ENCODE measurements at places on chromosomes 3 and 15. TPM values are rescaled to one million over a fixed set of nuclear protein-coding genes. Genes with fewer than 3 reads are reported as not detected.

Gene RLBP1
- total RNA-seq = 0.13 TPM

Gene CCDC80
- total RNA-seq = 54.2 TPM

Gene KBTBD13
- total RNA-seq = not detected

Gene P2RY1
- total RNA-seq = 0.56 TPM

Gene THRB
- total RNA-seq = 1.1 TPM

Gene RYR3
- total RNA-seq = 0.07 TPM

Gene C3orf22
- total RNA-seq = not detected

Gene BCHE
- 1.0 TPM for total RNA-seq

Gene TGM5
- total RNA-seq = not detected

Gene ANKRD34C
- not detected for total RNA-seq

Gene IL17RE
- 1.9 TPM for total RNA-seq

Gene GASK1A
- total RNA-seq = not detected

Gene PLA1A
- 0.25 TPM for total RNA-seq

Gene TRAK1
- 15.3 TPM for total RNA-seq

Gene GRM2
- 0.14 TPM for total RNA-seq

Gene ALG1L2
- not detected for total RNA-seq

Gene LEKR1
- 0.63 TPM for total RNA-seq

Gene PRICKLE2
- total RNA-seq = 2.5 TPM

Gene FILIP1L
- total RNA-seq = 0.29 TPM

Gene SETD2
- total RNA-seq = 28.6 TPM

Gene PLOD2
- total RNA-seq = 67.2 TPM

Gene SAMMSON
- total RNA-seq = not detected

Gene MCTP2
- total RNA-seq = not detected

Gene LMAN1L
- not detected for total RNA-seq

Gene SLC6A6
- 72.1 TPM for total RNA-seq

Gene FOXB1
- not detected for total RNA-seq

Gene AMT
- 0.38 TPM for total RNA-seq

Gene EDEM1
- 18.2 TPM for total RNA-seq

Gene ATP13A5
- not detected for total RNA-seq

Gene AMIGO3
- 1.2 TPM for total RNA-seq
